ENCODE measurements at places on chromosomes 16 and 17.

DNA sequence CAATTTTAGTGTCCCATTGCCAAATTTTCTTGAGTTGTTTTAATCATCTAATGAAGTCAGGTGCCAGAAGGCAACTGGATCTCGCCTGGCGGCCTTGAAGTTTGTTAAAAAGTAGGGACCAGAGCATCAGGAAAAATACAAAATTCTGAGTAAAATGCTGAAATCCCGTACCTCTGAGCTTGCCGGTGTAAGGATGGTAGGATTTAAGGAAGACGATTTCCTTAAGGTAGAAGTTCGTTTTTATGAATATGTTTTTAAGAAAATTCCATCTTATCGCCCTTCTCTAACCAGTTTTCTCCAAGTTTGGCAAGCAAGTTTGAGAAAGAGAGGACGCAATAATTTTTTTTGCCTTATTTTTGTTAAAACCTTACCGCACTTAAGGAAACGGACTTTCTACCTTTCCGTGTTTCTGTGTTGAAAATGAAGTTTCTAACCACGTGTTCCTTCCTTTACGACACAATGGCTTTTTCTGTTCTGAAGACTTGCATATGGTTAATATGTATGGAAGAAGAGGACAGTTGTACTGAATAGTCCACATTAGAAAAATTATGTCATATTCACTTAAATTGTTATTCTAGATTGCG is 748 bp downstream of the ATF7IP2 start:
- no peak for DNase-seq

- no peak for DNase-seq
These were observed 18.4 kb downstream of the CYB5D2 start for GRCh38 chr17:4161192-4161966.

- DNase-seq = no peak
These were observed 65.4 kb downstream of the RBFOX3 start for GRCh38 chr17:79545251-79546005.

DNA sequence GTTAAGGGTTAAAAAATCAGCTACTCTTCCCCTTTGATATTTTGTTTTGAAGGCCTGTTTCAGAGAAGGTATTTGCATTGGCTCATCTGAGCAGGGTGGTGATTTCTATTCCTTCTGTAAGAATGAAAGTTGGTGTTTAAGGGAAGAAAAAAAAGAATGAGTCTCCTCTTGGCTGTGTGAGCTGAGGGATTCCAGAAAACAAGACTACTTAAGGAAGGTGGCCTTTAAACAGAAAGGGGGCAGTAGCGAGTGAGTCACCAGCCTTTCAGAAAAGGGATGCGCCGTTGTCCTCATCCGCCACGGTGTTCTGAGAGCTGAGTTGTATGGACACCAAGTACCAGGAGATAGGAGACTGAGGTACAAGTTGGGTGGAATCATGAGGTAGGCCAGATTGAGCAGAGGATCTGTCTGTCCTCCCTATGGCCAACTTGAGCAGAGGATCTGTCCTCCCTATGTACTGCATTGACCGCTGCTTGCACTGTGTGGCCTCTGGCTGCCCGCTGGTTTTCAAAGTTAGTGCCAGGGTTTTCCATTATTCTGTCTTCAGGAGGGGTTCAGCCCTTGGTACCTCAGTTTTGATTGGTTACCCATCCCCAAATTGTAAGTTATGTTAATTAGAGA is 8.2 kb downstream of the PRKCA start:
- no peak for DNase-seq

DNA sequence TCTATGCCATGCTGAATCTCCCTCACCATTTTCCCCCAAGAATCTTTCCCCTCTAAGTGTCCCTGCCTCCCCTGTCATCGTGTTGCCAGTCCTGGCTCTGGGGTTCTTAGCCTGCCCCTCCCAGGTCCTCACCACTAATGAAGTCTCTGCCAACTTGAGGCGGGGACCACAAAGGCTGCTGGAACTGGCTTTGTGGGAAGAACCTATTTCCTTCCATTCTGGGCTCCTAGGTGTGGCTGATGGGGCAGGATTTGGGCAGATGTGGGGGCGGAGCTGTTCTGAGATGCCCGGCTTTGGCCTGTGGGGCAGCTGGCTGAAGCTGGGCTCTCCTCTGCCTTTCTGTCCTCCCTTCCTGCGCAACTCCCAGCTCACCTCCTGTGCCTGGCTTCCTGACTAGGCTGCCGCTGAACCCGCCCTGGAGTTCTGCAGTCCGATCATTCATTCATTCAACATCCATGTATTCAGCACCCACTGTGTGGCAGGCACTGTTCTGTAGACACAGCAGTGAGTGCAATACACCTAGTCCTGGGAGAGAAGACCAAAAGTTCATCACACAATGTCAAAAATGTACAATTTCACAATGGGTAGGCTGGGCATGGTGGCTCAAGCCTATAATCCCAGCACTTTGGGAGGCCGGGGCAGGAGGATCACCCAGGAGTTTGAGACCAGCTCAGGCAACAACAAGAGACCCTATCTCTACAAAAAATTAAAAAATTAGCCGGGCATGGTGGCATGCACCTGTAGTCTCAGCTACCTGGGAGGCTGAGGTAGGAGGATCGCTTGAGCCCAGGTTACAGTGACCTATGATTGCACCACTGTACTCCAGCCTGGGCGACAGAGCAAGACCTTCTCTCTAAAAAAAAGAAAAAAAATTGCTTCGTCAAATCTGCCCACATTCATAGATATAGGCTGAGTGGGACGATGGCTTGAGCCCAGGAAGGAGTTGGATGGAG is 1.9 kb upstream of the SNN start:
- DNase-seq = no peak

DNA sequence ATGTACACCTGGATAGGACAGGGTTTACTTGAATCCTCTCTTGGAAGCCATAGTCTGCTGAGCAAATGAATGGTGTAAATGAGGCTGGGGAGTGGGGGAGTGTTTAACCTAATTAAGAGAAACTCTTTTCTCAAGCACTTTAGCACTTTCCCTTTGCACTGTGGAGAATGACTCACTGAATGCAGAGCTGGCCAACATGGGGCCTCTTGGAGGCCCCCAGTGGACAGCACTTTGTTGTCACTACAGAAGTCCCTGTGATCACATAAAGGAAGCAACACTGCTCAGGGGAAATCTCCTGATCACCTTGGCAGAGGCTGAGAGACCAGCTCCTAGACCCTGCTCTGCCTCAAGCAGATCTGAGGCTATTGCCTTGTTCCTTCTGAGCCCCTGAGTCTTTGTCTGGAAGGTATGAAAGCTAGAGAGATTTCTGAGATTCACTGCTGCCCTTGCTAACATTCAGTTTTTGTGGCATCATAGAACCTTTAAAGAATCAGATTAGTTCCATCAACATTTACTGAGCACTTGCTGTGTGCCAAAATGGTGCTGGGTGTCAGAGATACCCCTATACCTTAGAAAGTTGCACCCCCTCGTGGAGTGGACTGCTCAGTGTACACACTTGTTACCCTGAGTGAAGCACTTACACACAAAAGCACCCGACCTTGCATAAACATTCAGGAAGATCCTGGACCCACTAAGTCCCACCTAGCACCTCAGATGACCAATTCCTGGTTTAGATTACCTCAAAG is 230.1 kb upstream of the CCL2 start:
- no peak for DNase-seq

DNA sequence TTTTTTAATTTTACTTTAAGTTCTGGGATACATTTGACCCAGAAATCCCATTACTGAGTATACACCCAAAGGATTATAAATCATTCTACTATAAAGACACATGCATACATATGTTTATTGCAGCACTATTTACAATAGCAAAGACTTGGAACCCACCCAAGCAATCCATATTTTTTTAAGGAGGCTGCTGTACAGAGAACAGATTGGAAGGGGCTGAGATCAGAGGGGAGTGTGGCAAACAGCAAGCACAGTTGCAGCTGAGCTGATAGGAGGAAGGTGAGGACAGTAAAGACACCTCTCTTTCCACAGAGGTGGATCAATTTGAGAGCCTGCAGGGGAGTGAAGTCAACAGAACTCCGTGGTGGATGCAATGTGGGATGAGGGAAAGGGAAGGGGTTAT is 10.2 kb upstream of the TMEM238L start:
- no peak for DNase-seq

- no peak for DNase-seq
These were observed 75.6 kb downstream of the SPECC1 start for GRCh38 chr17:20084621-20085282.

GRCh38 chr16:67661101-67661761 is 471 bp downstream of the PARD6A start:
- DNase-seq = no peak

DNA sequence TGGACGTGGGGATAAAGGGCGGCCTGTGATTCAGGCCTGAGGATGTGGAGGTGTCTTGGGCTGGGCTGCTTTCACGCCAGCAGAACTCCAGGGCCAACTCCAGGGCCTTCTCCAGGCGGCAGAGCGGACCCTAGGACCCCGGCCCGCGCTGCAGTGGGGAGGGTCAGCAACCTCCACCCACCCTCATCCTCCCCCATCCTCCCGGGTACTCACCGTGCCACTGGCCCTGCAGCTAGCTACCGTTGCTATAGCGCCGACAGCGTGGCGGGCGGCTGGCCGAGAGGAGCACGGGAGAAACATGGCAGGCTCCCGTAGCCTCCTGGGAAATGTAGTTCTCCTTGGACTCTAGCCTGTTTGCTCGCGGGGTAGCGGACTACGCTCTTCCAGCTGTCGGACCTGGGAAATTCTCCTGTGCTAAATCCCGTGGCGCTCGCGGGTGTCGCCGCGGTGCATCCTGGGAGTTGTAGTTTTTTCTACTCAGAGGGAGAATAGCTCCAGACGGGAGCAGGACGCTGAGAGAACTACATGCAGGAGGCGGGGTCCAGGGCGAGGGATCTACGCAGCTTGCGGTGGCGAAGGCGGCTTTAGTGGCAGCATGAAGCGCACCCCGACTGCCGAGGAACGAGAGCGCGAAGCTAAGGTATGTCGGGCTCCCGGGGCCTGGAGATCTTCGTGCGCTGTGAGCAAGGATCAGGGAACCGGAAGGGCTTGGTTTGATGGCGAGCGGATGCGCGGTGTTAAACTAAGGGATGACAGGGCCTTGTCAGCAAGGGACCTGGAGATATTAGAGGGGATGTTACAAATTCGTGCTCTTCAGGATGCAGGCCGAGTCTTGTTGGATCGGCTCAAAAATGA is at the start of the genes FTO and RPGRIP1L:
FTO (plus strand) TSS at position 567 of the 855 bp plus-strand sequence.
RPGRIP1L (minus strand) TSS at position 270 of the 855 bp plus-strand sequence. CDS start 3,136 bp downstream, outside the sequence.
- peak; percentile 97 for DNase-seq

GRCh38 chr16:6279286-6279685 is 1053.4 kb upstream of the RBFOX1 start:
- no peak for DNase-seq

DNA sequence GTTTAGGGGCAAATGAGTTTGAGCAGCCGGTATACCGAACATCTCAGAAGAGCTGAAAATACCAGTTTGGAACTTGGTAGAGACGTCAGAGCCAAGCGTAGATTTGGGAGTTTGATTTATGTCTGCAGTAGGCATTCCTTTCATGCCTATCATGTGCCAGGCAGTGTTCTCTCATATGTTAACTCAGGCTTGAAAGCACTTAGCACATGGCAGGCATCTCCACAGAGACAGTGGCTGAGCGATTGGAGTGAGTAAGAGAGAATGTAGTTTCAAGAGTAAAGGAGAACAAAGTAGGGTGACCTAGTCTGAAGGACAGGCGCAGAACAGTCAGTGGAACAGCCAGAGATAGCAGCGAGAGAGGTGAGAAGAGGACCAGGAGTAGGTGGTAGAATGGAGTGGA is 207.0 kb downstream of the FTO start:
- no peak for DNase-seq

- no peak for DNase-seq
These were observed 21.0 kb downstream of the MYLK3 start for GRCh38 chr16:46727184-46727583.

DNA sequence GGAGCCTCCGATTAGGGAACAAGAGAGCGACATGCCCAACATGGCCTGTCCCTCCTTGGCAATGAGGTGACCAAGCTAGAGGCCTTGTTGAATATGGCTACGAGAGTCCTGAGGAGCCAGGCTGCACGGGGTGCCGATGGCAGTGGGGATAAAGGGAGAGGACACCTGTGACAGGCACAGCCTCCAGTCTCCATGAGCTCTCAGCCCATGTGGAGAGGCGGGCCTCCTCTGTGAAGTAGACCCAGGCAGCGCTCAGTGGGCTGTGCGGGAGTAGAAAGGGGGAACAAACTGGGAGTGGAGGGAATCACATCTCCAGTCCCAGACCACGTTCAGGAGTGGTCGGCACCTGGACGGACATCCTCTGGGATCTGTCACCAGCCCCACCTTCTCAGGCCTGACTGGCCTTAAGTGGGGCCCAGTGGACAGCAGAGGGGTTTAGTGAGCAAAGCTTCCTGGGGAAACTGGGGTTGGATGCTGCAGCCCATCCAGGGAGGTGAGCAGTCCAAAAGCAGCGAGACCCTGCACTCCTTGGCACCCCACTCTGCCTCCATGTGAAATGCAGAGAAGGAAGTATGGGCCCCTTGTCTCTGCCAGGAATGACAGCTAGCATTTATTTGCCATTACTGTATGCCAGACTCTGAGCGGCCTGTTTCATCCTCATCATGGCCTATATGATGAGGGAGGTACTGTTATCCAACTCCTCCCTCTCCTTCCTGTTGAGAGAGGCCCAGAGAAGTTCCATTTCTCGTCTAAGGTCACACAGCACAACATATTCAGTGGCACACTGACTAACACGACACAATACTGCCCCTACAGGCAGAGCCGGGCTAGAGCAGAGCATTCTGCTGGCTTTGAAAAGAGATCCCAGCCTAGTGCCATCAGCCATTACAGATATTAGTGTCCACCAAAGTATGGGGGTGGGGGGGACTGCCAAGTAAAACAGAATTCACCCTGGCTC is 4.5 kb upstream of the TMEM92 start:
- peak; percentile 23 for DNase-seq

DNA sequence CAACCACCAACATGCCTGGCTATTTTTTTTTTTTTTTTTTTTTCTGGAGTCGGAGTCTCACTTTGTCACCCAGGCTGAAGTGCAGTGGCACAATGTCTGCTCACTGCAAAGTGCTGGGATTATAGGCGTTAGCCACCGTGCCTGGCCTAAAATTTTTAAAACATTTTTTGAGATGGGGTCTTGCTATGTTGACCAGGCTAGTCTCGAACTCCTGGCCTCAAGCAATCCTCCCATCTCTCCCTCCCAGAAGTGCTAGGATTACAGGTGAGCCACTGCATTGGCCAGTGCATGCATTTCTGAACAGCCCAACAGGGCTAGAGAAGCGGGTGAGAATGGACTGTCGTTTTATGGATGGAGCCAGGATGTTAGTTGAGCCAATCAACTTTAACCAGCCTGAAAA is 72.4 kb downstream of the ERCC4 start:
- no peak for DNase-seq

DNA sequence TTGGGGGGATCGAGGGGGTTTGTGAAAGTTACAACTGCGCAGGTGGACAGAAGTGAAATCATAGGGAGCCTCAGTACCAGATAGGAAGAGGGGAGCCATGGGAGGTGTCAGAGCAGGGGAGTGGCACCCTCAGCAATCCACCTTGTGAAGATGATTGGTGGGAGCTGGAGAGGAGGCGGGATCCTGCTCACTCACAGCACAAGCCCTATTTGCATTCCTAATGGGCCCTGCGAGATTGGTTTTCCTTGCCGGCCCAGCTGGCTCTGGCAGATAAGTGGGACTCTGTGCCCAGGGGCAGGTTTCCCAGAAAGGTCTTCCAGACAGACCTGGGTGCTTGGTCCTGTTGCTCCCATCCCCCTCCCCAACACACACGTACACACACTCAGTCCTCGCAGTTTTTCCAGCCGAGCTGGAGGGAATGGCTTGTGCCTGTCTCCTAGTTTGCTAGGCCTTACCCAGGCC is 9.4 kb downstream of the WNT3 start:
- DNase-seq = no peak

Data from activated T-helper 9 cell treated with anti-CD3 and anti-CD28 coated beads, Interleukin-2, amount 50 U/mL, for 16 hours (primary cell).